ENCODE measurements at places on chromosomes 16 and 17. TPM values are rescaled to one million over a fixed set of nuclear protein-coding genes. Genes with fewer than 3 reads are reported as not detected.
A peak's percentile ranks its signal among the peaks of the same experiment; 100 is the strongest.

Gene GRB7
- total RNA-seq, result 1.5 TPM

Gene CCL1
- total RNA-seq, result not detected

Gene CCDC200
- not detected for total RNA-seq

Gene TP53TG3
- total RNA-seq, result not detected

Gene GFAP
- not detected for total RNA-seq

Gene RPH3AL
- 0.29 TPM for total RNA-seq

Gene HBA2
- total RNA-seq, result not detected

Gene CHST6
- not detected for total RNA-seq

Gene TBX21
- not detected for total RNA-seq

Gene HYDIN
- total RNA-seq, result not detected

- H3K4me3 ChIP-seq, result no peak overlapping the region
- peak; percentile 94 for DNase-seq
- no peak overlapping the region for H3K27ac ChIP-seq
- H3K36me3 ChIP-seq, result no peaks in the 10 kb centered on the region
- H3K27me3 ChIP-seq, result no peaks in the 10 kb centered on the region
Observed at GRCh38 chr17:37373530-37374159, 2.1 kb upstream of the C17orf78 start.

- no peak overlapping the region for H3K4me3 ChIP-seq
- no peaks in the 10 kb centered on the region for H3K36me3 ChIP-seq
- no peak for DNase-seq
- no peak overlapping the region for H3K27ac ChIP-seq
- H3K4me1 ChIP-seq, result no peaks in the 10 kb centered on the region
- H3K27me3 ChIP-seq, result 0 out of 2 replicates have a peak, but pooled peaks cover 4% of the 10 kb centered on the region
Observed at GRCh38 chr17:71104225-71104624, 934.9 kb downstream of the KCNJ2 start.

GRCh38 chr16:75529959-75530358 is 5.9 kb downstream of the CHST5 start:
- DNase-seq, result no peak
- H3K27ac ChIP-seq, result no peak overlapping the region
- no peaks in the 10 kb centered on the region for H3K36me3 ChIP-seq
- H3K4me3 ChIP-seq, result no peak overlapping the region

DNA sequence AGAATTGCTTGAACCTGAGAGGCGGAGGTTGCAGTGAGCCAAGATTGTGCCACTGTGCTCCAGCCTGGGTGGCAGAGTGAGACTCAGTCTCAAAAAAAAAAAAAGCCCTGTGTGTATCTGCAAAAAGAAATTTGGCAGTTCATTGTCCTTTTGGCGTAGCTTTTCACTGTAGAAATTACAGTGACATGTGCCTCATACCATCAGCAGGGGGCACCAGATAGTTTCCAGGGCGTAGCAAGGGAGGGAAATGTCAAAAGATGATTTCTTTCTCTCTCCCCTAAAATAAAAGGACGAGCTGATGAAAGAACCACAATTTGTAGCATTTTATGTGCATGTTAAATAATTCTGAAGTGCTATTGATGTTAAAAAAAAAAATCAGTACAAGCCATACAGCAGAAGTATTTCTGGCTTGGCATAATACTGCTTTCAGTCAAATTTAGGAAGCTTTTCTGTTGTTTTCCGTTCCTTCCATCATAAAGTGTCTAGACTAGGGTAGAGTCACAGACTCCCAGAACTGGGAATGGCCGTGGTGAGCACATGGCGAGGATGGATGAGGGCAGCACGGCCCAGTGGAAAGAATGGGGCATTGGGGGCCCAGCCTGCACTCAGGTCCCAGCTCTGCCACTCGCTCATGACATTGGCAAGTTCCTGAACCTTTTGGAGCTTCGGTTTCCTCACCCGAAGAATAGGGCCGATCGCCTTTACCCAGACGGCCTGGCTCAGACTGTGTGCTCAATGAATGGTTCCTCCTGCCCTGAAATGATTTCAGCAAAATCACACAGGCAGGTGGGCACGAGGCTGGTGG is 59.8 kb upstream of the RPH3AL start:
- 0 out of 2 replicates have a peak, but pooled peaks cover 5% of the 10 kb centered on the region for H3K36me3 ChIP-seq
- H3K27ac ChIP-seq, result no peak overlapping the region
- DNase-seq, result peak; percentile 86
- H3K27me3 ChIP-seq, result no peaks in the 10 kb centered on the region
- H3K4me3 ChIP-seq, result no peak overlapping the region
- H3K4me1 ChIP-seq, result peaks cover 19% of the 10 kb centered on the region

- H3K4me1 ChIP-seq, result no peaks in the 10 kb centered on the region
- H3K27me3 ChIP-seq, result no peaks in the 10 kb centered on the region
- DNase-seq, result no peak
- no peak overlapping the region for H3K27ac ChIP-seq
- no peak overlapping the region for H3K4me3 ChIP-seq
Observed at GRCh38 chr16:70695331-70696070, 9.6 kb upstream of the MTSS2 start.

DNA sequence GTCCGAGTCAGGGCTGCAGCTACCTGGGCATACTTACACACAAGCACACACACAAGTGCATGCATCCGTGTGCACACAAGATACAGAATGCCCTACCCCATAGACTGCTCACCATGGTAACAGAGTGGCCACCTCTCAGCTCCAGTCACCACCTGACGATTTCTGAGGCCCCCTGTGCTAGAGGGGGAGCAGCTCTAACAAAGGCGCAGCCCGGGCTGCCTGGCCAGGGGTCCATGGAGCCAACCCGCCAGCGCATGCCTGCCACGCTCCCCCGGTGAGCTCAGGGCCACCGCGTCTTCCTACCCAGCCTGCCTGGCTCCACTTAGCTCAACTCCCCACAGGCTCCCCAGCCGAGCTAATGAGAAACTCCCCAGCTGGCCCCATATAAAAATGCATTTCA is 75.5 kb downstream of the ZNF423 start:
- no peaks in the 10 kb centered on the region for H3K4me1 ChIP-seq
- H3K36me3 ChIP-seq, result no peaks in the 10 kb centered on the region
- no peaks in the 10 kb centered on the region for H3K27me3 ChIP-seq
- no peak for DNase-seq

DNA sequence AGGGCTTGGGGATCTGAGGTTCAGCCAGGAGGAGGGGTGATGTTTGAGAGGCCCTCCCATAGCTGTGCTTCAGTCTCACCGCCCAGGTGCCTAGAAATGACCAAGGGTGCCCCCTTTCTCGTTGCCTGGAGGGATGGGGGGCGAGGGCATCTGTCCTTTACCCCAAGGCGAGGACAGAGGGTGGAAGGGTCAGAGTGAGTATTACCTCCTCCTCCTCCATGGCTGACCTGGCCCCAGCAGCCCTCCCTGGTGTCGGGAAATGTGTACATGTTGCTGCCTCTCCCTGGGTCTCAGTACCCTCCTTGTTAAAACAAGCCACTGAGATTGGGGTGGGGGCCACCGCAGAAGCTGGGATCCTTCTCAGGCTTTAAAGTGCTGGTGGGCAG is 2.4 kb downstream of the NECAB2 start:
- no peak overlapping the region for H3K4me3 ChIP-seq
- no peak for DNase-seq
- H3K27ac ChIP-seq, result no peak overlapping the region

DNA sequence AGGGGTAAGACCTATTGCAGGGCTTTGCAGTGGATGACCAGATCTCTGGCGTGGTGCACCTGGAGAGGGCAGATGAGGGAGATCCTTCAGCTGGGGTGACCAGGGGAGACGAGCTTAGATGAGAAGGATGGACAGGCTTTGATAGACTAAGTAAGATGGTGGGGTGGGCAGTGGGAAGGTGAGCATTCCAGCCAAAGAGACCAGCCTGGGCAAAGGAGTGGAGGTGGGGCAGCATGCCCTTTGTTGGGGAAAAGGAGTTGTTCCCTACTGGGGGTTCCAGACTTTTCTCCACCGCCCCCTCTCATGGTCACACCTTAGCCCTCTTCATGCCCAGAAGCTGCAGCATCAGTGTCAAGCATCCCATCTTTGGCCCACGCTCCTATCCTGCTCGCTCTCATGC is 27.6 kb downstream of the ANKRD40 start:
- DNase-seq, result no peak
- H3K36me3 ChIP-seq, result no peaks in the 10 kb centered on the region
- H3K27ac ChIP-seq, result no peak overlapping the region

GRCh38 chr16:70779361-70779760 is 21.6 kb downstream of the VAC14 start:
- no peak for DNase-seq
- H3K27me3 ChIP-seq, result no peaks in the 10 kb centered on the region
- no peak overlapping the region for H3K27ac ChIP-seq

- no peak overlapping the region for H3K4me3 ChIP-seq
- H3K4me1 ChIP-seq, result no peaks in the 10 kb centered on the region
- H3K36me3 ChIP-seq, result no peaks in the 10 kb centered on the region
- H3K27me3 ChIP-seq, result no peaks in the 10 kb centered on the region
Observed at GRCh38 chr16:19375561-19376158, 42.0 kb upstream of the TMC5 start.

GRCh38 chr17:3836551-3836950 is 9.5 kb downstream of the NCBP3 start:
- DNase-seq, result no peak
- no peaks in the 10 kb centered on the region for H3K4me1 ChIP-seq
- no peak overlapping the region for H3K27ac ChIP-seq
- no peaks in the 10 kb centered on the region for H3K27me3 ChIP-seq
- peaks cover 11% of the 10 kb centered on the region for H3K36me3 ChIP-seq

DNA sequence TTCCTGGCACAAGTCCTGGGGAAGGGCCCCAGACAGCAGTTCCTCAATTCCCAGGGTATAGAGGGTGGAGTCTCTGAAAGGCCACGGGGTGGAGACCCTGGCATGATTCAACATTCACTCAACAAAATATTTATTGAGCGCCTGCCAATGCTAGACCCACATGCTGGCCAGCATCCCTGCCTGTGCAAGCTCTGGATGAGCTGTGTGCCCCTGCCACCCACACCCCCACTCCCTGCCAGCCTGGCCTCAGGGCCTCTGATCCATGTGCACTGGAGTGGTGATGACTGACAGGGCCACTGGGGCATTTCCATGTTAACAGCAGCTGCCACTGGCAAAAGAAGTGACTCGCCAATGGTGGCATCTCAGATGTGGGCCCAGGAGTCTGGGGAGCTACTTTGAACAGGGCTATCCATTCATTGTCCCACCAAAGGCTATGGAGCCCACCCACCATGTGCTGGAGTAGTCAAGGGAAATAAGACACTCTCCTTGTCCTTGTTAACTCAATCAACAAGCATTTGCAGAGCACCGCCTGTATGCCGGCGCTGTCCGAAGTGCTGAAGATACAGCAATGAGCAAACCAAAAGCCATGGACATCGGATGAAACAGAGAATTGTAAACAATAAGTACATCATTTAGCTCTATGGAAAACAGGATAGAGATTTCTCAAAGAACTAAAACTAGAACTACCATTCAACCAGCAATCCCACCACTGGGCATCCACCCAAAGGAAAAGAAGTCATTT is 3.0 kb upstream of the PRSS22 start:
- no peak for DNase-seq
- H3K36me3 ChIP-seq, result no peaks in the 10 kb centered on the region
- no peaks in the 10 kb centered on the region for H3K4me1 ChIP-seq
- no peak overlapping the region for H3K4me3 ChIP-seq

DNA sequence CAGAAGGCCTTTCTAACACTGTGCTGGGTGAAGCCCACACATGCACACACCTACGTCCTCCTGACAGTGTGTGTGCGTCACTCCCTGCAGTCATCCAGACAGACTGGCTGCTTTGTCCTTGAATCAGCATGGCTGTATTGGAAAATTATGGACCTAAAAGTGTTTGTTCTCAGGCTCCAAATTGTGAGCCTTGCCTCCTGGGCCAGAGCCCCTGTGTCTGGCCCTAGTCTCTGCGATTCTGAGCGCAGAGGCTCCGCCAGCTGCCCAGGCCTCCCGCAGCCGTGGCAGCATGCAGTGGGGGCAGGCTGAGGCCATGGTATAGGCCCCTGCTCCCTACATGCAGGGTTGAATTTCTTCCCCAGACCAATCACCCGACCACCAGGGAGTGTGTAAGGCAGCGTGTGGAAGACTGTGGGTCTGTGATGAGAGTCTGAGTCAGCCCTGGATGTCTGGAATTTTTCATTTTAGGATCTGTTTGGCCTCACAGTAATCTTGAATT is 166.9 kb downstream of the LGALS9B start:
- no peak for DNase-seq
- H3K4me3 ChIP-seq, result no peak overlapping the region
- H3K36me3 ChIP-seq, result no peaks in the 10 kb centered on the region
- no peaks in the 10 kb centered on the region for H3K4me1 ChIP-seq

DNA sequence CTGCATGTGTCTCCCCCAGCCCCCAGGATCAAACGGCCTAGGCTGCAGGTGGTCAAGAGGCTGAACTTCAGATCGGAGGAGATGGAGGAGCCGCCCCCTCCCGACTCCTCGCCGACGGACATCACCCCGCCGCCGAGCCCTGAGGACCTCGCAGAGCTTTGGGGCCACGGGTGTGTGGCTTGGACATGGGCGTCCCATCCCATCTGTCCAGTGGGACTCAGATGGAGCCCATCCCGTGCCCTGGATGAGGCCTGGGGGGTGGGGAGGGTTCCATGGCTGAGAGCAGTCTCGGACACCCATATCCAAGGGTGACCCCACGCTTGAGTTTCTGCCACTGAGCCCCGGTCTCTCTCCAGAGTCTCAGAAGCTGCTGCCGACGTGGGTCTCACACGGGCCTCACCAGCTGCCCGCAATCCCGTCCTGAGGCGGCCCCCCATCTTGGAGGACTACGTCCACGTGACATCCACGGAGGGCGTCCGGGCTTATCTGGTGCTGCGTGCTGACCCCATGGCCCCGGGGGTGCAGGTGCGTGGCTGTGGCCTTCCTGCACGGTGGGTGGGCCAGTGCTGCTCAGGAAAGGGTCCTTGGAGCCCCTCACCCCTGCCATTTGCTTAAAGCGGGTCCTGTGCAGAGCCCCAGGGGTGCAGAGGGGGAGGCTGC is 901 bp downstream of the CHTF18 start:
- DNase-seq, result no peak
- H3K27me3 ChIP-seq, result no peaks in the 10 kb centered on the region
- H3K4me1 ChIP-seq, result peaks cover 24% of the 10 kb centered on the region
- no peak overlapping the region for H3K27ac ChIP-seq
- H3K4me3 ChIP-seq, result peak overlapping the region; percentile 97
- peaks cover 8% of the 10 kb centered on the region for H3K36me3 ChIP-seq

DNA sequence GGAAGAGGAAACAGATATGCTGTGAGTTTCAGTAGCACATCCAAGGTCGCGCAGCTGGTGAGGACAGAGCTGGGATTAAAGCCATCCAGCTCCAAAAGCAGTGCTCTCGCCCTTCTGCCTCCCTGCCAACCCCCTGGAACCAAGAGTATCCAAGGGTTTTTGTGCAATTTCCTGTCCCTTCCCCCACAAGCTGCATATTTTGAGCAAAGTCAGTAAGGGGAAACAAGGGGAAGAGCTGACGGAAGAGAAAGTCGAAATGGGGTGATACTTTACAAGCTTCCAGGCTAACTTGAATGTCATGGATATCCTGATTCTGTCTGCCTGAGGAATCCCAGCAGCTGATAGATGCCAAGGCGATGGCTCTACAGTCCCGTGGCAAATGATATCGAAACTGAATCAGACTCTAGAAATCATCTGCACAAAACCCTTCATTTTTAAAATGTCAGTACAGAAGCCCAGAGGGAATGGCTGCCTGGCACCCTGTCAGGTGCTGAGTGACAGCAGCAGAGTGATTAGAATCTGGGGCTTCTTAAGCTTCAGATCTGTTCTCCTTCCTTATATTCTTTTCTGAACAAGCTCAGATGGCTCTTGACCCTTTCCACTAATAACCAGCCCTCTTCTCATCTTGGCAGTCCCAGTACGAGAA is 42.9 kb upstream of the TEKT3 start:
- no peak for DNase-seq
- H3K27me3 ChIP-seq, result no peaks in the 10 kb centered on the region
- H3K27ac ChIP-seq, result no peak overlapping the region
- no peaks in the 10 kb centered on the region for H3K4me1 ChIP-seq
- no peak overlapping the region for H3K4me3 ChIP-seq

- DNase-seq, result no peak
- peaks cover 8% of the 10 kb centered on the region for H3K4me1 ChIP-seq
Observed at GRCh38 chr16:4713663-4714501, 20.2 kb downstream of the ANKS3 start.
